ENCODE measurements at places on chromosomes 11 and 22.

DNA sequence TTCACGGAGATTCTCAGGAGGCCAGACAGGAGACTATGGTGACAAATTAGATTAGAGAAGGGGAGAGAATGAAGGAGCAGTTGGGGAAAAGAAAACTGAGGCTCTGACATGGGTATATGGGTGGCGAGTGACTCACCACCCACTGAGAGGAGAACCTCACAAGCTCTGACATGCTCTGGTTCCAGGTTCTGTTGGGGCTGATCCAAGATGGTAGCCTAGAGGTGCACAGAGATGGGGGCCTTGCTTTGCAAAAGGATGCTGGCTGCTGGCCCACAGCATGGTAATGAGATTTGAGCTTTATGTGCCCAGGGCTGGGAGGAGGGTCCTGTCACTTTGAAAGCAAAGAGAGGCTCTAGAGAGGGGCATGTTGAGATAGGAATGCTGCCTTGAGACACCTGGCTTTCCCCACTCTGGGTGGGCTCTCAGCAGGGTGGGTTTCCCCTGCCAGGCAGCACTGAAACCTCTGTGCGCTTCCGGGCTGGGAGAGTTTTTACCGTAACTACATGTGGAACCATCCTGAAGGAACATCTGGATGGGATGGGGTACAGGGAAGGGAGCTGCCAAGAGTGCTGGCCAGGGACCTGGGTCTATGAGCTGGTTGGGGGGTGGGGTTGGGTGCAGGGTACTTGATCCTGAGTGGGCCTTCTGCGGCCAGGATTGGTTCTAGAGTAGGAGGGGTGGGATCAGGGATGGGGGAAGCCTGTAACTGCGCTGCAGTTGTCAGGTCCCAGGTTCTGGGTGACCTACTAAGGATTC lies 1.2 kb upstream of the GRK2 start:
- no peak for DNase-seq

- no peak for DNase-seq
Measured at GRCh38 chr22:22769434-22770279, 118.0 kb upstream of the IGLL5 start.

- no peak for DNase-seq
Measured at GRCh38 chr22:32583921-32584335, 109.3 kb downstream of the FBXO7 start.

DNA sequence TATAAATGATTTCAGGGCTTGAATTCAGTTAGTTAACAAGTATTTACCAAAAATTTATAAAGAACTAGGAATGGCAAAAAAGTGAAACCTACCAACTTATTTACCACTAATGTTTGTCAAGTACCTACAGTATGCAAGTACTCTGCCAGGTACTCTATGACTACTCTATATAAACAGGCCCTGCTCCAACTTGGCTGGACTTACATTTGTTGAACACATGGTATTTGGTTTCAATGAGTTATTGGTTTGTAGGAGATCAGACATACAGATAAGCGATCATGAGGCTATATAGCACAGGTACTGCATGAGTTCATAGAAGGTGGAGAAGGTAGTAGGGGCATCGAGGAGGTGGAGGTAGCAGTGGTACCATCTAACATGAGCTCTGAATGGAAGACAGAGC lies 159.9 kb upstream of the PDGFD start:
- DNase-seq, result no peak

GRCh38 chr11:75237050-75237449 lies 3.5 kb upstream of the TPBGL start:
- DNase-seq, result no peak

- DNase-seq, result no peak
Measured at GRCh38 chr11:34185926-34186841, 80.8 kb downstream of the NAT10 start.

DNA sequence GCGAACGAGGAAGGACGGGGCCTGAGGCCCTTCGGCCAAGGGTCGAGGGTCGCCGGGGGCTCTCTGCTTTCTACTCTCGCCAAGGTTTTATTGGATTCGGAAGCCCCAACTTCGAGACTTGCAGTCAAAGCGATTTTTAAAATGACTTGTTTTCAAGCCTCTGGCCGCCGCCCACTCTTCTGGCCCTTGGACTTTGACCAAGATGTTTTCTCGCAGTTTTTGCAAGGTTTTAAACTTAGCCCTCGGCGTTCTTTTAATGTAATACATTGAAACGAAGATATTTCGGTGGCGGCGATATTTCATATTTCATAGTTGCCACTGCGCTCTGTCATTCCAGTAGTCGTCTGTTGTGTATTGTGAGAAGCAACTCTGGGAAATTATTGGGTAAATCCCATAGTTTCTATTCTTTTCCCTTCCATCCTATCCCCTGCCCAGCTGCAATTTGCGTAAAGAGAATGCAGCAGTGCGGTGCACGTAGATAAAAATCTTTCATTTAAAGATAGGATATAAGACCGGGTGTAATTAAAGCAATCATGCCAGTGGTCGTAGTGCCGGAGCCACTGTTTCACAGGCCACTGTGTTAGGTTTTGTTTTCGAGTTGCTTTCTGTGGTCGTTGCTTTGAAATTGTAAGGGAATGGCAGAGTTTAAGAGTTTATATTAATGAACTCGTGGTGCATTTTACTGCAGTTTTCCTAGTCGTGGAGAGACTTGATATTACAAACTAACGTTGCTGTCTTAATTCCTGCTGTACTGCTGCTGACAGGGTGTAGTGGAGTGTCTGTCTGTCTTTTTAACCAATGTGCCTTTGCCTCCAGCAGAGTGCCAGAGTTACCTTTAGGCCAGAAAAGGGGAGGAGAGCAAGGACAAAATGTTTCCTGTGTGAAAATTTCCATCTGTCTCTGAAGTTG lies 702 bp downstream of the BIRC2 start:
- DNase-seq, result no peak

DNA sequence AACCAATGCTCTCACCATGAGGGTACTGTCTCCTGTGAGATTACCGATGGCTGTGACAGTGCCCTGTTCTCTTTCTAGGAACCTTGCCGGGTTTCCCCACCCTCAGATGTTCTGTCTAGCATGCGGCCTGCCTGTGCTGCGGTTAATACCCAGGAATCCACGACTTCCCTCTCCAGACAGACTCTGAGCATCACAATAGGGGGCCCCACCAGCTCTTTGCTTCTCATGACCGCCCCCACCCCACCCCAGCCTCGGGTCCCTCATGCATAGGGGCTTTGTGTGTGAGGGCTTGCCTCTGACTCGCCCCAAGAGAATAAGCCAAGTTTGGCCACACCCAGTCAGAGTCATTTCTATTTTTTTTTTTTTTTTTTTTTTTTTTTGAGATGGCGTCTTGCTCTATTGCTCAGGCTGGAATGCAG lies 10.3 kb downstream of the PARVG start:
- DNase-seq, result no peak

- DNase-seq, result no peak
Measured at GRCh38 chr22:19885841-19886592, 31.3 kb upstream of the GNB1L start.

DNA sequence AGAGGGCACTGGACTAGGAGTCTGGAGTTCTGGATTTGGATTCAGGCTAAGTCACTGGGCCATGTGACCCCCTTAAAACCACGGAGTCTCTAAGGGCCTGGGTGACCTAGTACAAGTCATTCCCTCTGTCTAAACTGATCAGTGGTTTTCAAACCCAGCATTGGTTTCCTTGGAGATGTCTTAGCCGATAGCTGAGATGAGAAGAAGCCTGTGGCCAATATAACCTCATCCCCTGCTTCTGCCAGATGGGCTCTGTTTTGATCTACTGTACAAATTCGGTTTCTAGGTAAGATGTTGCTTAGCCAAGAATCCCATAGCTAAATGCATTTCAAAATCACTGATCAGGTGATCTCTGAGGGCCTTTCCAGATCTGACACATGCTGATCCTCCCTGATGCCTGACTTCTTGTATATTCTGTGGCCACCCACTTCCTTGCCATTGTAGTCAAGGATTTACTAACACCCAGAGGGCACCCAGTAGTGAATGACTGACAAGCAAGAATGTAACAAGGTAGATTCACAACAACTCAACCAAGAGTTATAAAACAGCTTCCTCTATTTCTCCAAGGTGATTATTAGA lies 53.1 kb downstream of the GALNT18 start:
- no peak for DNase-seq

DNA sequence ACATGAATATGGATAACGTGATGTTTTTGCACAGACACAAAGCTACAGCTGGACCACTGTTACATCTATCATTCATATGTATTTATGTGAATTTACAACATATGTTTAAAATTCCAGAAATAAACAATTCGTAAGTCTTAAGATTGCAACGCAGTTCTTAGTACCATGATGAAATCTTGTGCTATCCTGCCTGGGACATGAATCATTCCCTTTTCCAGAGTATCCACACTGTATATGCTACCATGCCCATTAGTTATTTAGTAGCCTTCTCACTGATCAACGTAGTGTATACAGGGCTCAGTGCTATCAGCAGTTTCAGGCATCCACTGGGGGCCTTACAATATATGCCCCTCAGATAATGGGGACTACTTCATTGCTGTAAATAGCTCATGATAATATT lies 4.3 kb downstream of the ATL3 start:
- no peak for DNase-seq

GRCh38 chr22:30605449-30606110 lies 1.4 kb upstream of the TCN2 start:
- no peak for DNase-seq

DNA sequence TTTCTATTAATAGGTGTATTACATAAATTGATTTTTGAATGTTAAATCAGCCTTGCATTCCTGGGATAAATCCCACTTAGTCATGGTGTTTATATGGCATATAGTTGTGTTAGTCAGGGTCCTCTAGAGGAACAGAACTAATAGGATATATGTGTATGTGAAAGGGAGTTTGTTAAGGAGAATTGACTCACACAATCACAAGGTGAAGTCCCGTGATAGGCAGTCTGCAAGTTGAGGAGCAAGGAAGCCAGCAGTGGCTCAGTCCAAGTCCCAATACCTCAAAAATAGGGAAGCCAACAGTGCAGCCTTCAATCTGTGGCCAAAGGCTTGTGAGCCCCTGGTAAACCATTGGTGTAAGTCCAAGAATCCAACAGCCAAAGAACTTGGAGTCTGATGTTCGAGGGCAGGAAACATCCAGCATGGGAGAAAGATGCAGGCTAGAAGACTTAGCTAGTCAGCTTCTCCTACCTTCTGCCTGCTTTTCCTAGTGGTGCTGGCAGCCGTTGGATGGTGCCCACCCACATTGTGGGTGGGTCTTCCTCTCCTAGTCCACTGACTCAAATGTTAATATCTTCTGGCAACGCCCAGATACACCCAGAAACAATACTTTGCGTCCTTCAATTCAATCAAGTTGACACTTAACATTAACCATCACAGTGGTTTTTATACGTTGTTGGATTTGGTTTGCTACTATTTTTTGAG lies 12.9 kb downstream of the SFI1 start:
- DNase-seq, result no peak

DNA sequence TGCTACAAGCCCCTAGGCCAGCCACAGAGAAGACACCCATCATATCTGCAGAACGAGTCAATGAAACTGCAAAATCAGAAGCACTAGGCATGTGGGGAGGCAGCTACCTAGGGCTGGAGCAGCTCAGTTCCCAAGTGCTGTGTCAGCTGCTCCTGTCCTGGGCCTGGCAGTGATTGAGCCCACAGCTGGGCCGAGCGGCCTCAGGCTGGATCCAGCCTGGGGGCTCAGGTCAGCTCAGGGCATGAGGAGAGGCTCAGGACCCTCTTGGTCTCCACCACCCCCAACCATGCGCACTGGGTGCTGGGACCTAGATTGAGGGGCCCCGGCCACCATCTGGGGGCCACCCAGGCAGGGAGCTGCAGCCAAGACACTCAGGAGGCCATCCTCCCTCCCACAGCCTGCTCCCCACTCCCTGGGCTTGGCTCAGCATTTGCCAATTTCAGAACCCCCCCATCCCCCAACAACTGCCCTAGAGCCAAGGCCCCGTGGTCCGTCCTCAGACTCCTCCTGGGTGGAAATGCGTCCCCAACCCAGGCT lies 2.4 kb upstream of the TNNT3 start:
- no peak for DNase-seq

GRCh38 chr11:112608509-112608908 lies 347.8 kb upstream of the PLET1 start:
- no peak for DNase-seq

- DNase-seq, result no peak
Measured at GRCh38 chr11:31643857-31644256, 134.3 kb downstream of the ELP4 start.

DNA sequence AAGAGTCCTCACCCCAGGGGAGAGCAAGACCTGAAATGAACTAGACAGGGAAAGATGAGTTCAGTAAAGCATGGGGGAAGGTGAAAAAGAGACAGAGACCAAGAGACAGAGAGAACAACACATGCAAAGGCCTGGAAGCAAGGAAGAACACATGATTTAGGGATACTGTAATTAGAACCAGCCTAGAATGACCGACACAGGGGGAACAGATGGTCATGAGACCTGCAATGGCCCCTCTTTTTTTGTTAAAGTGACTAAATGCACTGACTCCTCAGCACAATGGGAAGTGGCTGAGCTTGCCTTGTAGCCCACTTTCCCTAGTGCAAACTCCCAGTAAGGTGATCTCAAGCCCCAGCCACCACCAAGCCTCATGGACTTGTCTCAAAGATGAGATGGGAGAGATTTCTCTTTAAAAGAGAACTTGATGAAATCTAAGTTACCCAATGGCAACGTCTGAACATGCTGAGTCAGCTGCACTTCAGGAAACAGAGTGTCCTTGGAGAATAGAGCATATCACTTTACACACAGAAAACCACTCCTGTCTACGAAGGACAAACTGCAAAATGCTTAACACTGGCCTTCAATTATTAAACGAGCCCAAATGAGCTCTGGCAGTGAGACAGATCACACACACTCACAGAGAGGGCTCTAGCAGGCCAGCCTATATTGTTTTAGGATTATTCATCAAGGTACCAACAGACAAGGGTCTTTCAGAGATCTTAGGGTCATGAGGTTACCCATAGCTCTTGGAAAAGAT lies 91.0 kb downstream of the SERGEF start:
- no peak for DNase-seq

DNA sequence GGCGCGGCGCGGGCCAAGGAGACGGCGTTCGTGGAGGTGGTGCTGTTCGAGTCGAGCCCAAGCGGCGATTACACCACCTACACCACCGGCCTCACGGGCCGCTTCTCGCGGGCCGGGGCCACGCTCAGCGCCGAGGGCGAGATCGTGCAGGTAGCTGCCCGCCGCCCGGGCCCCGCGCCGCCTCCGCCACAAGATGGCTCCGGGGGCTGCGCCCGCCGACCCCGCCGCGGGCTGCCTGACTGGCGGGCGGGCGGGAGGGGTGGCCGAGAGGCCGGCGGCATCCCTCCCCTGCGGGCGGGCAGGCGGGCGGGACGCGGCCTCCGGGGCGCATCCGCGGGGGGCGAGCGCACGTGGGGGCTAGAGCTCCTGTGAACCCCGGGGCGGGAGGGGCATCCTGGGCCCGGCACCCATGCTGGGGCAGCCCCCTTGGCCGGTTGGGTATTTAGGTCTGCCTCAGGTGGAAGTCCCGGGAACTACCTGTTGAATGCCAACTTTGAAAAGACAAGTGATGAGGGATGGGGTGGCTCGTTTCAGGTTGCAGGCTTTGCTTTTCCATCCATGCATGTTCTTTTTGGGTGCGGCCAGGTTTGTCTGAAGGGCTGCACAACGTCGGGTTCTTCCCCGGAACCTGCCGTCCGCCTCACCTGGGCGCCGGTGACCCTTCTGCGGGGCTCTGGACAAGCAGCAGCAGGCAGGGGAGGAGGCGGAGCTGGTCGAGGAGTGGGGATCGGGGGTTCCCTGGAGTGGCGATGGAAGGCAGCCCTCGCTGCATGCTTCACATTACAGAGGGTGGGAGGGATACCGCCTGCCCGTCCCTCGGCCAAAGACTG lies 760 bp downstream of the ZNRF3 start:
- peak; percentile 10 for DNase-seq
